EH (cell line): ENCODE measurements at places on chromosomes 13 and 19.

GRCh38 chr19:16034958-16035560 is 41.2 kb upstream of the TPM4 start:
- no peak for DNase-seq

DNA sequence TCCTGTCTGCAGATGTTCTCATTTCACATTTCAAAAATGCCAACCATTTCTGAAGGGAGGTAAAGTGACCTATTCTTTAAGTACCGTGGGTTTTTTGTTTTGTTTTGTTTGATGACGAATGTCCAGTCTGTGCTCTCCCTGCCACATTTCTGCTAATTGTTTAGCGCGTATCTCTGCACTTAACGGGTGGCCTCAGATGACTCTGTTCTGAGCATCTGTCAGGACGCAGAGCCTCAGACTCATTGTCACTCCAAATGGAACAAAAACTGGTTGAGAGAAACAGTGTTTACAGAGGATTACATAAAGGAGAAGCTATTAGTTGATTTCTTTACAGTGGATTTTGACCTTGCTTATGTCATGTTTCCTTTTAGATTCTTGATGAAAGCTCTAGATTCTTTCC is 23.7 kb downstream of the TPP2 start:
- no peak for DNase-seq

GRCh38 chr19:41784312-41784711 is 12.1 kb upstream of the CEACAM3 start:
- DNase-seq = no peak

DNA sequence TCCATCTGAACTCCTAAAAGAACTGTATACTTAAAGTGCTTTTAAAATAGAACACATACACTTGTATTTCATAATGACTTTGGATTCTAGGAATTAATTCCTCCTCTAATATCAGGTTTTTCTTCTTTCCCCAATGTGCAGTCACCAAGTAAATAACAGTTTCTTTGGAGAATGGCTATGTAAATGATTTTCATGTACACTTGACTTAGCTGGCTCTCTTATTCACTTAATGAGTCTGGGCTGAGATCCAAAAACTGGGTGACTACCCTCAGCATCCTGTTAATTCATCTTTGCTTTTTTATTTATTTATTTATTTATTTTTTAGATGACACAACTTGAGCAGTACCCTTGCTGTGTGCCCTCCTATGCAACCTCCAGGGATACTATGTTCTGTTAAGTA is 1003.7 kb downstream of the SLITRK1 start:
- DNase-seq = peak; percentile 69

GRCh38 chr13:110168999-110169933 is 137.7 kb downstream of the COL4A1 start:
- no peak for DNase-seq

DNA sequence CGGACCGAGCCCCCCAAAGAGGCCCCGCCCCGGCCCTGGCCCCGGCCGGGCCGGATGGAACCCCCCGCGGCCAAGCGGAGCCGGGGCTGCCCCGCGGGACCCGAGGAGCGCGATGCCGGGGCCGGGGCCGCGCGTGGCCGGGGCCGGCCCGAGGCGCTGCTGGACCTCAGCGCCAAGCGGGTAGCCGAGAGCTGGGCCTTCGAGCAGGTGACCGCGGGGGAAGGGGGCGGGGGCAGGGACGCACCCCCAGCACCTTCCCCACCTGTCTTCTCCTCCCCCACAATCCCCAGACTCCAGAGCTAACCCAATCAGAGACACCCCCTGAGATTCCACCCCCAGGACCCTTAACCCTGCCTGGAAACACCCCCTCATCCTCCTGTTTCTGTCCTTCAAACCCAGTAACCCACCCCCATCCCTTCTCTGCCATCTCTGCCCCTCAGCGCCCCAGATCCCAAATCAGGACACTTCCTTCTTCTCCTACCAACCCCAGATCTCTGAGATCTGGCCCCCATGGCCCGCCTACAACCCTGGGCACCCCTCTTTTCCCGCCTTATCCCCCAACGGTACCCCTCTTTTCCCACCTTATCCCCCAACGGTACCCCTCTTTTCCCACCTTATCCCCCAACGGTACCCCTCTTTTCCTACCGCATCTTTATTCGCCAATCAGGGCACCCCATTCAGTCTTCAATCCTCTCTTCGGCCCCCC is 505 bp downstream of the ZSWIM4 start:
- peak; percentile 33 for DNase-seq

- DNase-seq = no peak
Measured at GRCh38 chr13:108669381-108669780, 40.0 kb downstream of the MYO16 start.

GRCh38 chr19:10332158-10332964 is 968 bp downstream of the RAVER1 start:
- no peak for DNase-seq

GRCh38 chr13:79861731-79862130 is 380.8 kb downstream of the NDFIP2 start:
- no peak for DNase-seq
